Tongue (tissue), 3 donors: ENCODE measurements at places on chromosomes 4 and X. TPM values are rescaled to one million over a fixed set of nuclear protein-coding genes. Genes with fewer than 3 reads are reported as not detected.

TMEM128 gene
- 18.0 TPM for total RNA-seq

MAOB gene
- total RNA-seq: 3.2 TPM

KLF8 gene
- total RNA-seq: 9.8 TPM

GRCh38 chr4:110472583-110473329 is 3.2 kb upstream of the ENPEP start:
- no peak for DNase-seq

DNA sequence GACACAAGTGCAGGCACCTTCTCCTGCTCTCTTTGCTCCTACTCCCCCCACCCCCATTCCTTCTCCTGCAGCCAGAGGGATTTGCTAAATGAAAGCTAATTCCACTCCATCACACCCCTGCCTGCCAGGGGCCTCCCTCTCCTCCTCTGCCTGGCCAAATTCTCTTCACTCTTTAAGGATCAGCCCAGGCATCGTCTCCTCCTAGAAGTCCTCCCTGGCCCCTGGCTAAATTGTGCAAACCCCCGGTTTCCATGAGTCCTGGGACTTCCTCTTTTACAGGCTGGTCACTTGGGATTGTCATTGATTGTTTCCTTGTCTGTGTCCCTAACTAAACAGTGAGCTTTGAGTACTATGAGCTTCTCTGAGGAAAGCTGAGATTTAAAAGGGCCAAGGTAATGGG is 8.7 kb upstream of the ABLIM2 start:
- DNase-seq: no peak

GRCh38 chr4:85029453-85029852 is 63.0 kb upstream of the WDFY3 start:
- no peak for DNase-seq

DNA sequence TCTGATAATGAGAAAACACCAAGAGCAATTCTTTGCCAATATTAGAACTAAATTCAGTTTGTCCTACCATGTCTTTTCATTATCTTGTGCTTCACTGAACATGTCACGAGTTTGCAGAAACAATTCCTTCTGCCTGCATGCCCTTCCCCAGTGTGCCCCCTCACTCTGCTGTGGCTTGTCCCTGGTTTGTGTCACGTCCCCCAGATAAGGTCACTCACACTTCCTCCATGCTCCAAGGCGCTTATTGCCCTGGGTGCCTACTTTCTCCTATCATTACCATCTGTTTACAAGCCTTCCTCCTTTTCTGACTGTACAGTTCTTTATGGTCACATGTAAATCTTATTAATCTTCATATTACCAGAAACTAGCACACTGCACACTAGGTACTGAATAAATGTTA is 394.1 kb downstream of the KCNIP4 start:
- no peak for DNase-seq

MGAT4D gene
- total RNA-seq: not detected

- no peak for DNase-seq
Observed at GRCh38 chrX:73215246-73215645, 595 bp upstream of the NAP1L2 start.

NUDT10 gene
- total RNA-seq: 2.7 TPM

TADA2B gene
- 27.4 TPM for total RNA-seq

DMP1 gene
- total RNA-seq: not detected

DNA sequence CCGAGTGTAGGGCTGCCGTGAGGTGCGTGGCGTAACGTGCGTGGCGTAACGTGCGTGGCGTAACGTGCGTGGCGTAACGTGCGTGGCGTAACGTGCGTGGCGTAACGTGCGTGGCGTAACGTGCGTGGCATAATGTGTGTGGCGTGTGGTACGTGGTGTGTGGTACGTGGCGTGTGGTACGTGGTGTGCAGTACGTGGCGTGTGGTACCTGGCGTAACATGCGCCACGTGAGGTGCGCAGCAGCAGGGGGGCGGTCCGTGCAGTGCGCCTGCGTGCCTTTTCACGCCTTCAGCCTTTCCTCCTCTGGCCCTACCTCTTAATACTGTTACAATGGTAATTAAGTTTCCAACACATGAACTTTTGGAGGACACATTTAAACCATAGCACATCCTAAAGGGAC is at the start of gene TFDP3:
Gene TFDP3 (minus strand): TSS at position 26 of the 400 bp plus-strand sequence. CDS start 95 bp downstream, outside the sequence.
- DNase-seq: no peak

GRCh38 chr4:12723849-12724447 is 760.2 kb downstream of the RAB28 start:
- no peak for DNase-seq

- no peak for DNase-seq
Observed at GRCh38 chr4:88630756-88631155, 38.5 kb downstream of the HERC3 start.

- peak; percentile 92 for DNase-seq
Observed at GRCh38 chr4:184763150-184763780, 29.4 kb upstream of the CENPU start.

- DNase-seq: peak; percentile 25
Observed at GRCh38 chrX:17375637-17376430, 834 bp downstream of the NHS start.

GRCh38 chr4:142961866-142962265 is 115.8 kb upstream of the INPP4B start:
- DNase-seq: peak; percentile 18

- DNase-seq: no peak
Observed at GRCh38 chrX:30948626-30949025, 59.6 kb upstream of the TAB3 start.

GRCh38 chrX:39519030-39519488 is 578.7 kb downstream of the BCOR start:
- peak; percentile 88 for DNase-seq

GRCh38 chr4:95556207-95556859 is 7.6 kb upstream of the UNC5C start:
- DNase-seq: no peak

DNA sequence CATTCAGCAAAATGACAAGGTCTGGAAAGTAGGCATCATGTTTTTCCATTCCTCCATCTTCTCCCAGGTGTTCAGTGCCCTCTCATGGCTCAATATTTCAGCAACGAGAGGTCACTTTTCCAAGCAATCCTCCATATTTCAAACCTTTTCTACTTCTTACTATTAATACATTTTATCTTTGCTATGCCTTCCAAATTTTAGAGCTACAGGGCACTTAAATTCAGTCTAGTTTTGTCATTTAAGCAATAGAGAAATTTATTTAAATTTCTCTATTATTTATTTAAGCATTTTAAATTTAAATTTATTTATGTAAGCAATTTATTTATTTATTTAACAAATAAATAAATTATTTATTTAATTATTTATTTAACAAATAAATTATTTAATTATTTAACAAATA is 305.1 kb upstream of the ANXA10 start:
- DNase-seq: peak; percentile 8

DNA sequence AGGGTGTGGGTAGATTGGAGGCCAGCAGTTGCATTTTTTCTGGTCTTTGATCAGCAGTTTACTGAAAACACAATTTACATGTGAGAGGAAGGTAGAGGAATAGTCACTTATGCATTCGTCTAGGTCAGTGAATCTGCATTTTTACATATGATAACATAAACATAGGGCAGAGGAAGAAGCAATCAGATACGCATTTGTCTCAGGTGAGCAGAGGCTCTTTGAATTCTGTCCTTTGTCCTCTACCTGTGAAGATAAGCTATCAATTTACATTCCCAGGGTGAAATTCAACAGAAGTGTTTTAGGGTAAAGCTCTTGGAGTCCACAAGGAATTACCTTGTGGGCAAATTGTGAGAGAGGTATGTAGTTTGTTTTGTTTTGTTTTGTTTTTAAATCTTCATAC is 306.5 kb downstream of the MAGEB5 start:
- DNase-seq: no peak

- DNase-seq: no peak
Observed at GRCh38 chrX:44319550-44319949, 23.9 kb downstream of the EFHC2 start.

DNA sequence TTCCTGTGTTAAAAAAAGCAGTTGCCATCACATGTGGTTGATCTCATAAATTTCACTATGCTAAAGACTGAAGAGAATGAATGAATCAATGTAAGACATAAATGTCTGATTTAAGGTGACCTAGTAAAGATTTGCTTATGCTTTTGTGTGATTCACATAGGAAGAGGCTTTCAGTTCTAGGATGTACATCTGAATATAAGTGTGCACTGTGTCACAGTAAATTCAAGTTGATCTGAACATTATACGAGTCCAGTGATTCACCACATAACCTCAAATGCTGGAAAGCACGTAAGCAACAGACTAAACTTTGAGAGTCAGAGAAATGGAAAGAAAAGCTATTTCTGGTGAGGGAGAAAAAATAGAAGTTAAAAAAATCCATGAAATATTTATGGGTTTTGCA is 567.9 kb downstream of the EPHA5 start:
- no peak for DNase-seq

ADAM29 gene
- not detected for total RNA-seq

- DNase-seq: no peak
Observed at GRCh38 chr4:140131675-140132229, 22.2 kb downstream of the MAML3 start.

- DNase-seq: no peak
Observed at GRCh38 chr4:41602113-41602512, 64.2 kb downstream of the LIMCH1 start.

DNA sequence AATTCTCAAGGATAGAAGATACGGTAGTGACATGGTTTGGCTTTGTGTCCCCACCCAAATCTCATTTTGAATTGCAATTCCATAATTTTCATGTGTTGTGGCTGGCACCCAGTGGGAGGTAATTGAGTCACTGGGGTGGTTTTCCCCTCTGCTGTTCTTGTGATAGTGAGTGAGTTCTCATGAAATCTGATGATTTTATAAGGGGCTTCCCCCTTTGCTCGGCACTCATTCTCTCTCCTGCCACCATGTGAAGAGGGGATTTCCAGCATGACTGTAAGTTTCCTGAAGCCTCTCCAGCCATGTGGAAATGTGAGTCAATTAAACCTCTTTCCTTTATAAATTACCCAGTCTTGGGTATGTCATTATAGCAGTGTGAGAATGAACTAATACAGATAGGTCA is 8.5 kb upstream of the SPANXN4 start:
- DNase-seq: no peak

DNA sequence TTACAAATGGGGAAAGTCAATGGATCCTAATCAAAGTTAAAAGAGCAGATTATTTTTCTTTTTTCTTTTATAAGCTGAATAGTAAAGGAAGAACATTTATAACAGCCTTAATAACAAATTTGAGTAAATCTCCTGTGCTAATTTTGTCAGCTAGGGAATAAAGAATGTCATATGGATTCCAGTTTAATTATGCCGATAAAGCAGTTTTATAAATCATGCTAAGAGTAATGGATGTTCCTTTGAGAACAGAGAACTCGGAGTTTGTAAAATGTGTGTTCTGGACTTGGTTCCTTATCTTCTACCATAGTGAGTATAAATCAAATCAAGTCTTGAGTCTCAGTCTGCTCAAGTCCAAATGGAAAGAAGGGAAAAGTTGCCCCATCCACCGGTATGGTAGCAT is 180.3 kb upstream of the FTHL17 start:
- no peak for DNase-seq

SH2D1A gene
- total RNA-seq: 0.41 TPM

DNA sequence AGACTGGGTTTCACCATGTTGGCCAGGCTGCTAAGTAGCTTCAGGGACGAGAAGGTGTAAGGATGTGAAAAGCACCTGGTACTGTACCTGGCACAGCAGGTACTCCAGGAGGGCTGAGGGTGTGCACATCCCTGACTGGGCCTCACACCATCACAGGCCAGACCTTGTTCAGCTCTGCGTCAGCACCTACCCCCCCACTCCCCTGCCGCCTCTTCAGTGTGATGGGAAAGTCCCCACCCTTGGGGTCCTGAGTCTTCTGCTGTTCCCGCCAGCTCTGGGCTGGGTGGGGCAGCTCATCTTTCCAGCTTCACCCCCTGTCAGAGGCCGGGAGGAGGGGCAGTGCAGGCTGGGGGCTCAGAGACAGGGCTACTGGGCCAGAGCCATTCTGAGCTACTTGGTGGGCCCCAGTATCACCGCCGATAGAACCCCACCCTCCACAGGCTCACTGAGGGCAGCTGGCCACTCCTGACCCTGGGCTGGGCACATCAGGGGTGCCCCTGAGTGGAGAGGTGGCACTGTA is 6.7 kb upstream of the SH3BP2 start:
- DNase-seq: no peak

DNA sequence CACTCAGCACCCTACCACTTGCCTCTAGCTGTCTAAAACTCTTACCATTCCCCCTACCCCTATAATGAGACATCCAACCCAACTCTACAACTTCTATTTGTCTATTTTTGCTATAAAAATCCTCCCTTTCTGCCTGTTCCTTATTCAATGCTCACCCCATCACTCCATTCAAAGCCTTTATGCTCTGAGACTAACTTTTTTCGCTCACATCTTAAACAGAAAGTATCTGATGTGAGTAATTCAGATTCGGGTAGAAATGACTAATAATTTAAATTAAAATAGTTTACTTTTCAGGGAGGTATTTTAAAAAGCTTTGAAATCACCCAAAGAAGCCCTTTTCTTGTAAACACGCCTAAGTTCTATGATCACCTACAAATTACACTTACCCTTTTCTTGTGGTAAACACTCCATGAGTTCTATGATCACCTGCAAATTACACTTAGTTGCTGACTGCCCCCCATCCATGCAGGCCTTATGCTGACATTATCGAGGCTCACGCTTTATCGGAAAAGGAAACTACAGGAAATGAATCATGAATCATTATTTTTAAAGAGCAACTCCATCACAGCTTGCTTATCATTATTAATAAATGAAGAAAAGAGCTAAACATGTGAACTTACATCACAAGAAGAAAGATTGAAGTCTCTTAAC is 168.7 kb upstream of the PPP1R2C start:
- no peak for DNase-seq

- no peak for DNase-seq
Observed at GRCh38 chrX:70132877-70133302, 357 bp upstream of the IGBP1 start.

RAB28 gene
- total RNA-seq: 18.4 TPM

GRCh38 chrX:21479695-21480270 is 105.6 kb downstream of the CNKSR2 start:
- DNase-seq: peak; percentile 59

TEX11 gene
- not detected for total RNA-seq

SPOCK3 gene
- 3.6 TPM for total RNA-seq

GRCh38 chr4:165325732-165326512 is 1.5 kb upstream of the MSMO1 start:
- DNase-seq: no peak

CITED1 gene
- total RNA-seq: 4.6 TPM

DNA sequence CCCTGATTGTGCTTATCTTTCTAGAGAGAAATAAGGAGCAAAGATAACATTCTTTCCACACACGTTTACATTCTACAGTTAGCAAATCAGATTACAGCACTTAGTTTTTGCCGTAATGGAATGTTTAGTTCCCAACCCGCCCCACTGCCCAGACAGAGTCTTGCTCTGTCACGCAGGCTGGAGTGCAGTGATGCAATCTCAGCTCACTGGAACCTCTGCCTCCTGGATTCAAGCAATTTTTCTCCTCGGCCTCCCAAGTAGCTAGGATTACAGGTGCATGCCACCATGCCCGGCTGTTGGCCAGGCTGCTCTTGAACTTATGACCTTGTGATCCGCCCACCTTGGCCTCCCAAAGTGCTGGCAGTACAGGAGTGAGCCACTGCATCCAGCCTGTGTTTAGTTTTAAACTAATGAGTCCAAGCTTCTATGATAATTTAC is 8.4 kb upstream of the PRPS1 start:
- DNase-seq: no peak
